Activated naive CD4-positive, alpha-beta T cell treated with anti-CD3 and anti-CD28 coated beads, Interleukin-2, amount 10 ng/mL, durations not matched to agents 7 days and 5 days (primary cell): ENCODE measurements at places on chromosomes 2 and 18.

GRCh38 chr2:224333726-224334482, 68.0 kb downstream of the FAM124B start:
- no peak overlapping the region for H3K4me3 ChIP-seq
- no peaks in the 10 kb centered on the region for H3K36me3 ChIP-seq
- H3K4me1 ChIP-seq = no peaks in the 10 kb centered on the region
- H3K27ac ChIP-seq = no peak overlapping the region
- no peak for DNase-seq
- H3K27me3 ChIP-seq = peaks cover 6% of the 10 kb centered on the region

DNA sequence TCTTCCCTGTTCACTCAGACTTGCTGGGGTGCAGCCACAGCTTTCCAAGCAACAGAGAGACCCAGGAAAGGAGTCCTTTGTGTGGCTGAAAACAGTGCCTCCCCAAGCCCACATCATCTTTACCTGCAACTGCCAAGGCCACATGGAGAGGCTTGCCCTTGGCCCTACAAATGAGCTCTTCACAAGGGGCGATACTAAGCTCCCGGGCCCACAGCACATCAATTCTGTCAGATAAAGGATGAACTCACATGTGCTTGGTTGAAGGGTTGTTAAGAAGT, 42.3 kb upstream of the SH3RF3 start:
- H3K4me3 ChIP-seq = no peak overlapping the region
- no peaks in the 10 kb centered on the region for H3K36me3 ChIP-seq
- peaks cover 9% of the 10 kb centered on the region for H3K4me1 ChIP-seq
- no peak for DNase-seq

DNA sequence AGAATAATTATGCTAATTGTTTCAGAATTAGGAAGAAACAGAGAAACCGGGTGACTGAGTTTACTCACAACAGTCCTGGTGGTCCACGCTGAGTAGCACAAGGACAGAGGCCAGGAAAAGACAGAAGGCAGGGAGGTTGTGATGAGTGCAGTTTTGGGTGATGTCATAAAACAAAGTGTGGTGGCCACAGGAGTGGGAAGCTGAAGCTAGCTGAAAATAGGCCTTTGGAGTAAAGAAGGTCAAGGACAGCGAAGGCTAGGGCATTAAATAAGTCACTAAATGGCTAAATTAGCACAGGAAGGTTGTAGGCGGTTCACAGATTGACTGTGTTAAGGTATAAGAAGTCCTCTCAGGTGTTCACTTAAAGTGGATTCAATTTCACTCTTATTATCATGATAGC, 120.9 kb upstream of the TTN start:
- H3K27me3 ChIP-seq = no peaks in the 10 kb centered on the region
- no peak overlapping the region for H3K27ac ChIP-seq
- DNase-seq = no peak
- peaks cover 5% of the 10 kb centered on the region for H3K36me3 ChIP-seq
- H3K4me3 ChIP-seq = no peak overlapping the region

DNA sequence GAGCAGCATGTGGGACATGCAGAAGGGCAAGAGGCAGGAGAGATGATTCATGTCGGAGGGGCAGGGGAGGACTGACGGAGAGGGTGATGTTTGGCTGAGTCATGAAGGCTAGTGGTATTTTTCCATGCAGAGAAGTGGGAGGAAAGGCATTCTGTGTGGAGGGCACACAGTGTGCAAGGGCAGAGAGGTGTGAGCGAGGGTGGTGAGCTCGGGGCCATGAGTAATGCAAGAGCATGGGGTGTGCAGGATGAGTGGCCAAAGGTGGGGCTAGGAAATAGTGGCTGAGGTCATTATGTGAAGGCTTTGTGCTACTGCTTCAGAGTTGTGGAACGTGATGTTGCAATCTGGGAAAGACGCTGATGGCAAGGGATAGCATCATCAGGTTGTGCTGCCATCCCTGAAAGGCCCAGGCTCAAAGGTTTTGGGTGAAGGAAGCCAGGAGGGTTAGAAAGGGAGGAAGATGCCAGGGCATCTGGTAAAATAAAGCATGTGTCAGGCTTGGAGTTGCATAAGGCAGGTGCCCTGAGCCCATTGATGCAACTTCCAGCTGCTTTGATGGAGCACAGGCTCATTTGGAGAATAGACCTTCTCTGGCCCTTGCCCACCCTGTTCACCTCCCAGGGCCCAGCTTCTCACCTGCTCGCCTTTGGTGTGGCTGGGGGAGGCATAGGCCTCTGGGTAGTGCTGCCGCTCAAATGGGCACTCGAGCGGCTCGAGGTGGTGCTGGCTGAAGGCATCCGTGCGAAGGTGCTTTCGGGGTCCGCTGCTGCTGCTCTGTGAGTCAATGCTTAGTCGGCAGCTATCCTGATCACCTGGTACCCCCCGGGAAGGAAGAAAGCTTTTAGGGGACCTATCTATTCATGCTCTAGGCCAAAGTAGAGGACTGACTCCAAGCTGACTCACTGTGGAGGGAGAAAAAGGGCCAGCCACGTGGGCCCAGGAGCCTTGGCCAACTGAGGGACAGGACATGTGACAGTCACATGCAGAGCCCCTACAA, 37.5 kb downstream of the PAX8 start:
- no peak for DNase-seq
- peaks cover 25% of the 10 kb centered on the region for H3K4me1 ChIP-seq
- no peak overlapping the region for H3K27ac ChIP-seq
- H3K36me3 ChIP-seq = peaks cover 20% of the 10 kb centered on the region
- no peak overlapping the region for H3K4me3 ChIP-seq

GRCh38 chr2:230347659-230348305, 20.8 kb downstream of the SP140L start:
- H3K4me3 ChIP-seq = peak overlapping the region; percentile 21
- H3K36me3 ChIP-seq = peaks cover 86% of the 10 kb centered on the region
- no peaks in the 10 kb centered on the region for H3K27me3 ChIP-seq
- H3K4me1 ChIP-seq = peaks cover 70% of the 10 kb centered on the region
- DNase-seq = peak; percentile 53

DNA sequence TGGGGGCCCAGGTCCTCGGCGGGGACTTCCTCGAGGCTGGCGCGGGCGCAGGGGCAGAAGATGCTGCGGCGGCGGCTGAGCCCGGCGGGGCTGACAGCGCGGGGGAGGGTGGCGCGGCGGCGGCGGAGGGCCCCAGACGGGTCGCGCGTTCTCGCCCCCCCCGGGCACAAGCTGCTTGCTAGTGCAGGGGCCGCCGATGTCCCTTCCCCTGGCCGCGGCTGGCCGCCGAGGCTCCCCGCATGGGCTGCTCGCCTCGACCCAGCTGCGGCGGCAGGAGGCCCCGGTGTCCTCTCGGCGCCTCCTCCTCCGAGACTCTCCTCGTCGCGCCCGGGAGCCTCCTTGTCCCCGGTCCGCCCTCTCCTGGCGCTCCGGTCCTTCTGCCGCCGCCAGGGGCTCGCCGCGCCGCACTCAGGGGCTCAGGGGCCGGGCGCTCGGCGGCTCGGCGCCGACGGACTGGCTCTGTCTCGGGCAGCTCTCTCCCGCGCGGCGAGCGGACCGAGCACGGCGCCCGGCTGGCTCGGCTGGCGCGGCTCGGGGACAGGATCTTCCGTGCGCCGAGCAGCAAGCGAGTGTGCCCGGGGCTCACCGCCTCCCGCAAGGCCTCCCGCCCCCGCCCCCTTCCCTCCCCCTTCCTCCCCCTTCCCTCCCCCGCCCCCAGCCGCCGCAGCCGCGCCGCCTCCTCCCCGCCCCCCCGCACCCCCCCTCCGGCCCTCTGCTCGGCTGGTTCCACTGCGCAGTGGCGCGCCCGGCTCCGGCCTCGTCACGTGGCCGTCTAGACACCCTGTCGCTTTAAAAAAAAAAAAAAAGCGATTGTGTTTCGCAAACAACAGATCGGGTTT, 902 bp upstream of the SMAD7 start:
- H3K27me3 ChIP-seq = peaks cover 70% of the 10 kb centered on the region
- peak overlapping the region; percentile 90 for H3K4me3 ChIP-seq
- peaks cover 45% of the 10 kb centered on the region for H3K4me1 ChIP-seq
- H3K36me3 ChIP-seq = peaks cover 26% of the 10 kb centered on the region

GRCh38 chr18:49698525-49699025, 114.8 kb downstream of the ACAA2 start:
- H3K4me3 ChIP-seq = no peak overlapping the region
- no peak overlapping the region for H3K27ac ChIP-seq
- H3K27me3 ChIP-seq = peaks cover 28% of the 10 kb centered on the region
- H3K36me3 ChIP-seq = no peaks in the 10 kb centered on the region
- no peak for DNase-seq

GRCh38 chr2:18273205-18273604, 287.2 kb downstream of the RDH14 start:
- no peaks in the 10 kb centered on the region for H3K36me3 ChIP-seq
- H3K4me1 ChIP-seq = no peaks in the 10 kb centered on the region
- H3K4me3 ChIP-seq = no peak overlapping the region
- no peak overlapping the region for H3K27ac ChIP-seq
- H3K27me3 ChIP-seq = no peaks in the 10 kb centered on the region

DNA sequence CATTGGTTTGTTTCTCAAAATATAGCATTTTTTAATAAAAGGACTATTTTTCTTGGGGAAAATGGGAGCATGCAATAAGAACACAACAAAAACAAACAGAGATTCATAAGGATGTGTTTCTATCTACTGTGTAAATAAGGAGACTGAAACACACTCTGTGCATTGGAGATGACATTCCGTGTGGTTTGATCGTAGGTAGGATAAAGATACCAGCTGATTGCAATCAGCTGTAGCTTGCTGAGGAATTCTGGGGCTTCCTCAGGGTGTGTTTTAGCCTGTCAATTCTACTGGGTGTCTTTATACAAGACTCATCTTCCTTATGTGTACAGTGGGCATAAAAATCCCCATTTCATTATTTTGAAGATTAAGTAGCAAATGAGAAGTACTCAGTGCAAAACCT, 591.6 kb downstream of the DSC3 start:
- H3K27me3 ChIP-seq = no peaks in the 10 kb centered on the region
- no peak overlapping the region for H3K27ac ChIP-seq
- no peaks in the 10 kb centered on the region for H3K36me3 ChIP-seq
- DNase-seq = no peak

GRCh38 chr18:59835605-59836379, 64.0 kb upstream of the PMAIP1 start:
- H3K27me3 ChIP-seq = peaks cover 20% of the 10 kb centered on the region
- DNase-seq = no peak
- H3K36me3 ChIP-seq = no peaks in the 10 kb centered on the region
- H3K4me3 ChIP-seq = no peak overlapping the region
- H3K4me1 ChIP-seq = no peaks in the 10 kb centered on the region

- no peak overlapping the region for H3K27ac ChIP-seq
- H3K36me3 ChIP-seq = peaks cover 63% of the 10 kb centered on the region
- no peak overlapping the region for H3K4me3 ChIP-seq
Measured at GRCh38 chr18:63141778-63142176, 177.8 kb downstream of the BCL2 start.

GRCh38 chr2:28619213-28620196, 123.6 kb downstream of the PLB1 start:
- H3K36me3 ChIP-seq = peaks cover 5% of the 10 kb centered on the region
- no peak for DNase-seq
- H3K27ac ChIP-seq = peak overlapping the region; percentile 46
- H3K4me1 ChIP-seq = peaks cover 73% of the 10 kb centered on the region

DNA sequence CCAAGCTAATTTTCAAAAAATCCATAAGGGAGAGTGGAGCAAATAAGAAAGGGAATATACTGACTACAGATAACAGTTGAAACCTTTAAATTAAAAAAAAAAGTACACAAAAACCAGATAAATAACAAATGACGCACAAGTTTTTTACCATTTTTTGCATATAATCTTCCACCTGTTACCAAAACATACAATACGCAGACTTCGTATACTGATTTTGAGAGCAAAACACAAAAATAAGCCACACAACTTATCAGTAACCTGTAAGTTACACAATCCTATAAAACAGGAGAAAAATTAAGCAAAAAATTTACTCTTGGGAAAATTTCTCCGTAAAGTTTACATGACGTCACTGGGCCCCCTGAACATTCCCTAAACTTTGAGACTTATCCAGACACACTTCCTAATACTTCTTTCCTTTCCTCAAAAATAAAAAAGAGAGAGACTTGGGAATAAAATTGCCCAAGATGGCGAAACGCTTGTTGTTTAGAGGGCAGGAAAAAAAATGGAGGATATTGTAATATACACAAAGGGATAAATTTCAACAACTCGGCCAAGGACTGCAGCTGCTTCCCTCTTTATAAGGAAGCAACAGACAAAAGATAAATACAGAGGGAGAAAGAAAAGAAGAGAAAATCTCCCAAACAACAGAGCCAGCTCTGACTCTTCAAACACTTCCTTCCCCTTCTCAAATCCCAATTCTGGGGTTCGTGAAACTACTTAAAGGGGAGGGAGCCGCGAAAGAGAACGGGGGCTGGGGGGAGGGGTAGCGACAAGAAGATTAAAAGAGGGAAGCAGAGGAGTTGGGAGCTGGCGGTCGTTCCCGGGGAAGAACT, 1.6 kb downstream of the BAZ2B start:
- no peak for DNase-seq
- peak overlapping the region; percentile 85 for H3K4me3 ChIP-seq
- peaks cover 31% of the 10 kb centered on the region for H3K27me3 ChIP-seq
- H3K27ac ChIP-seq = no peak overlapping the region

GRCh38 chr2:219273937-219274336, 5.2 kb upstream of the DNAJB2 start:
- H3K27ac ChIP-seq = no peak overlapping the region
- H3K36me3 ChIP-seq = no peaks in the 10 kb centered on the region
- H3K27me3 ChIP-seq = peaks cover 54% of the 10 kb centered on the region
- H3K4me3 ChIP-seq = no peak overlapping the region

GRCh38 chr18:44938720-44939665, 258.3 kb downstream of the SETBP1 start:
- no peaks in the 10 kb centered on the region for H3K4me1 ChIP-seq
- H3K27ac ChIP-seq = no peak overlapping the region
- H3K4me3 ChIP-seq = no peak overlapping the region
- H3K36me3 ChIP-seq = no peaks in the 10 kb centered on the region
- DNase-seq = no peak

GRCh38 chr2:71961289-71962027, 186.2 kb downstream of the CYP26B1 start:
- no peak for DNase-seq
- no peaks in the 10 kb centered on the region for H3K36me3 ChIP-seq
- no peaks in the 10 kb centered on the region for H3K4me1 ChIP-seq
- H3K27ac ChIP-seq = no peak overlapping the region

DNA sequence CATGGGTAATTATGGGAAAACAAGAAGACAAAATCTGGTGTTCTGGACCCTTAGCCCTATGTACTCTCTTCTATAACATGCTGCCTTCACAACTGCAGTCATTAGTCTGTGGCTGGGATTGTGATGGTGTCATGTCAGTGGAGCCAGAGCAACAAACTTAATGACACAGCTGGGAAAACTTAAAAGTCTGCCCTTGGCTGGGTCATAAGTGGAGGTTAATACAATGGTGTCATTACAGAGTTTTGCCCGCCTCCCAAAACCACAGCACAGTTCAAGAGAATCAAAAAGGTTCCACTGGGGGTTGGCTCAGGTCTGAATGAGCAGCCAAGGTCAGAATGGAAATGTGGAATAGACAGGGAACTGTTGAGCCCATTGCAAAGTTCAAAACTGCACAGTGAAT, 455.7 kb upstream of the PIK3C3 start:
- no peaks in the 10 kb centered on the region for H3K27me3 ChIP-seq
- no peaks in the 10 kb centered on the region for H3K4me1 ChIP-seq
- H3K4me3 ChIP-seq = no peak overlapping the region
- no peak overlapping the region for H3K27ac ChIP-seq
- no peaks in the 10 kb centered on the region for H3K36me3 ChIP-seq

GRCh38 chr2:8472545-8473323, 209.1 kb upstream of the ID2 start:
- peak overlapping the region; percentile 86 for H3K27ac ChIP-seq
- H3K4me3 ChIP-seq = peak overlapping the region; percentile 21
- peaks cover 3% of the 10 kb centered on the region for H3K27me3 ChIP-seq
- peaks cover 13% of the 10 kb centered on the region for H3K36me3 ChIP-seq
- H3K4me1 ChIP-seq = peaks cover 81% of the 10 kb centered on the region

GRCh38 chr2:106192752-106193689, 1.1 kb downstream of the UXS1 start:
- H3K4me1 ChIP-seq = peaks cover 54% of the 10 kb centered on the region
- H3K27ac ChIP-seq = peak overlapping the region; percentile 66
- peaks cover 26% of the 10 kb centered on the region for H3K36me3 ChIP-seq
